ENCODE measurements at places on chromosomes 2 and 18.

DNA sequence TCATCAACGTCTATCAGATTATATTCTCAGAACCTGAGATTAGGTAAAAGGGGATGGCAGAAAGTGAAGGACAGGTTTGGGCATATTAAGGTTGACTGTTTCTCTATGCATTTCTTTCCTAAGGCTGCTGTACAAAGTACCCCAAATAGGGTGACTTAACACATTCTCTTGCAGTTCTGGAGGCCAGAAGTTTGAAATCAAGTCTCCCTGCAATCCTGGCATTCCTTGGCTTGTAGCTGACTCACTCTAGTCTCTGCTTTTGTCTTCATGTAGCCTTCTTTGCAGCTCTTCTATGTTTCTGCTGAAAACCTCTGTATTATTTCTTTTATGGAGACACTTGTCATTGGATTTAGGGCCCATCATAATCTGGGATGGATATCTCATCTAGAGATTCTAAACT lies 364.3 kb downstream of the PLCL1 start:
- no peak for DNase-seq

GRCh38 chr2:85907671-85908157 lies 18.9 kb upstream of the ST3GAL5 start:
- DNase-seq: no peak

- DNase-seq: no peak
Measured at GRCh38 chr2:127906206-127906926, 20.6 kb upstream of the AMMECR1L start.

DNA sequence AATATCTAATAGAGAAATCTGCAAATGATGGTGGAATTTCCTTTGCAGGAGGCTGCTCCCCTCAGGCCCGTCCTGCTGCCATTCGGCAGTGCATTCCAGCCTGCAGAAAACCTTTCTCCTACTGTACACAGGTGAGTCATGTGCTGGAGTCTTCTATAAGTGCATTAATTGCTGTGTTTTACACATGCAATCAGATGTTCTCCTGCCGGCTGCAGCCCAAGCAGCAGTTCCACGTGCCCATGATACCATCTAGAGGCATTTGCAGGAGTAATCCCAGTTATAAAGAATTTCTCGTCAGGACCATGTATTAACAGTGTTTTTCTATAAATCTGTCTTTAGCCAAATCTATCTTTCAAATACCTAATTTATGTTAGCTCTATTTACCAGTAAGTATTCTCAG lies 304.7 kb upstream of the HNMT start:
- DNase-seq: no peak

GRCh38 chr18:50559752-50560680 lies at the start of gene MAPK4:
Gene MAPK4, plus strand, starts transcription at chr18:50560087. Its CDS starts 103,872 bp downstream, at chr18:50663959.
- DNase-seq: no peak

DNA sequence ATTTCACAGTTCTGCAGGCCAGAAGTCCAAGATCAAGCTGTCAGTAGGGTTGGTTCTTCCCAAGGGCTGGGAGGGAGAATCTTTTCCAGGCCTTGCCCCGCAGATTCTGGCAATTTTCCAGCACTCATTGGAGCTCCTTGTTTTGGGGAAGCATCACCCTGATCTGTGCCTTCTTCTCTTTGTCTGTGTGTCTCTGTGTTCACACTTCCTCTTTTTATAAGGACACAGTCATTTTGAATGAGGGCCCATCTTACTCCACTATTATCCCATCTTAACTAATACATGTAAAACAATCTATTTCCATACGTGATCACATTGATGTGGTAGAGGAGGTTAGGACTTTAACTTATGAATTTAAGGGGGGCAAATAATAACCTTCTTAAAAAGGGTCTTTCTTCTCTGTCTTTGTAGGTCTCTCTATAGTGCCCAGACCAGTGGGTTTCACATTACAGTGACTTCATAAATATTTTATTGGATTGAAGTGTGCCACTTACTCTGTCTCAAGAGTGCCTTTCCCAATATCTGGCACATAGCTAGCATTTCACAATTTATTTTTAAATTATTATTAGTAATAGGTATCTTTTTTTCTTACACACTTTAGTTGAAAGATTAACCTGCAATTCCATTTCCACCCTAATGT lies 68.9 kb upstream of the CBLN2 start:
- no peak for DNase-seq

- peak; percentile 48 for DNase-seq
Measured at GRCh38 chr18:54149078-54149697, 75.3 kb downstream of the MBD2 start.

GRCh38 chr2:119753041-119753929 lies 6.4 kb upstream of the PTPN4 start:
- no peak for DNase-seq

- no peak for DNase-seq
Measured at GRCh38 chr18:45291621-45292615, 323.4 kb upstream of the SLC14A2 start.

GRCh38 chr2:24262421-24262970 lies 87.6 kb downstream of the FAM228A start:
- DNase-seq: no peak

DNA sequence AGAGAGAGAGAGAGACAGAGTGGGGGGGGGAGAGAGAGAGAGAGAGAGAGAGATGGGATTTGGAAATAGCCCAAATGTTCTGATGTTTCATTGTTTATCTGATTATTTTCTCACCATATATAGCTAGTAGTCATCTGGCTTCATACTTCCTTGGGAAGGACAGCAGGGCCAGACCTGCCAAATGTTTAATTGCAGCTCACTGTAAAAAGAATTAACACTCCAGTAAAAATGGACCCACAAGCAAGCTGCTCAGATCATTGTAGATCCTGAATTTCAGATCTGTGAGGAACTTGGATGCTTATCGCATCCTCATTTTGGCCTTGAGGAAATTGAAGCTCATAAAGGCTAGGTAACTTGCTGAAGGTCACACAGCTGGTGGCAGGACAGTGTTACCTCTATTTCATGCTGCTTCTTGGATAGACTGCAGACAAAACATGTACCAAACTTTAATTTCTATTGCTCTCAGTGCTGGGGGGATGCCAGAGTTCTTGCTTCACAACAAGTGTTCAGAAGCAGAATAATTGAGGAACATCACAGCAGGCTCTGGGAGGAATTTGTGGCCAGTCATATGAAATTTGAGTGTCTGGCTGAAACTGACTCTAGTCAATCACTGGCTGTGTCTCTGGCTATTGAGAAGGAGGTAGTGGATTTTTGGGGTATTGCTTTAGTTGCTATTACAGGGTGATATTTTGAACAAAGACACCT lies 223.5 kb downstream of the PIK3C3 start:
- no peak for DNase-seq

DNA sequence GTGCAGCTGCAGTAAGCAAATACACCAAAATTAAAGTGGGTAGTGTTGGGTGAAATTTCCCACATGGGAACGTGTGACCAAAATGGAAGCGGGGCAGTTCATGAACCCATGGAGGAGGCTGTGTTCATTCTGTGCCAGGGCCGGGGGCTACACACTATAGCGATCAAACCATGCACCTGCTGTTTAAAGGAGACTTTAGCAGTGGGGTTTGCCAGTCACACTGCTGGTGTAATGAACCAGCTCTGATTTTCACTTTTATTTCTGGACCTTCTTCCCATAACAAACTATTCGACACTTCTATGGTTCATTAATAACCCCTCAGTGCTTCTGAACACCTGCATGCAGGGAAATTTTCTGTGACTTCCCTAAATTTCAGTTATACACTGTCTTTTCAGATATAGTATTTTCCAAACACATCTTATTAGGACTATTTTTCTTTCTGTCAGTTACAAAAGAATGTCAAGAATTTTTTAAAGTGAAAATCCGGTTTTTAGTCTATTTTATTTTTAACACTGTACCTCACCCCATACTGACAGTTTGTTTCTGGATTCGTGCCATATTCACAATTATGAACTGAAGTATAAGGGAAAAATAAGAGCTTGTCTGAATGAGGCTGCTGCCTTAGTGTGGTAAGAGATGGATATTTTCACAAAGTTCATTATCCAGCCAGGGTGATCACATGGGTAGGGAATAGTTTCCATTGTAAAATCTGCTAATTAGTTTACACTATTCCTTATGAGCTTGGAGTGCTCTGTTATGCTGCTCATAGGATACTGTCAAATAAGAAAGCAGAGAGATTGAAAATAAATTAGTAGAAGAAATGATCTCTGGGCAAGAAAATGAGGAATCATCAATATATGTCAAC lies 111.3 kb upstream of the CAVIN2 start:
- no peak for DNase-seq

DNA sequence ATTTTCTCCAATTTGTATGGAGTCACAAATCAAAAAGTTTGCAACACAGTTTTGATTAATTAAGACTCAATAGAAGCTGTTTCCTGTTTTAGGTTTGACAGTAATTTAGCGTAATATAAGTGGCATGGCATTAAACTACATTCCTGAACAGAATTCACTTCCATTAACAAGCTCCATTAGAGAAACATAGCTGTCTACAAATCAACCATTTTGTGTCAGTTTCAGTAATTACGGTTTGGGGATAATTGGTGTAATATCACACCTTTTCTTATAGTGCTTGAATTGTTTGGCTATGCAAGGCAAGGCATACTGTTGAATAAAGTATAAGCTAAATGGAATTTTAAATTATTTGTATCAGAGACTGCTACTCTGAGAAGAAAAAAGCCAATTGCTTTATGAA lies 585.5 kb downstream of the CBLN2 start:
- DNase-seq: no peak

- DNase-seq: no peak
Measured at GRCh38 chr2:88265352-88266303, 95.5 kb downstream of the THNSL2 start.
